Stimulated activated CD4-positive, alpha-beta T cell treated with anti-CD3 and anti-CD28 coated beads, Interleukin-12 subunit alpha, Interleukin-12 subunit beta, amount 100 ng/mL, for 24 hours (primary cell): ENCODE measurements at places on chromosomes 4 and X.

DNA sequence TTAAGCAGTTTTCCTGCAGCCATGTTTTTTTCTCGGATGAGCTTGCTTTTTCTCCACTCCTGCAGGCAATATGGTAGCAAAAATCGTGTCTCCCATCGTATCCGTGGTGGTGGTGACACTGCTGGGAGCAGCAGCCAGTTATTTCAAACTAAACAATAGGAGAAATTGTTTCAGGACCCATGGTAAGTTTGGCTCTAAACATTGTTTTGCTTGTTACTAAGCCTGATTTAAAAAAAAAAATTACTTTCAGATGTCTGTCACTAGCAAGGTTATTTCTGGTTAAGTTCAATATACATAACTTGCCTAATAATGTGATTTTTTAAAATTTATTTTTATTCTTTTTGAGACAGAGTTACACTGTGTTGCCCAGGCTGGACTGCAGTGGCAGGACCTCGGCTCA is 17.5 kb upstream of the GYG2 start:
- no peak for DNase-seq

- no peak for DNase-seq
Observed at GRCh38 chr4:148288448-148288847, 153.8 kb downstream of the NR3C2 start.

GRCh38 chrX:20620306-20620705 is 353.6 kb upstream of the RPS6KA3 start:
- no peak for DNase-seq

GRCh38 chr4:55830048-55830447 is 10.5 kb downstream of the EXOC1L start:
- DNase-seq = no peak

GRCh38 chr4:139315221-139315675 is 13.0 kb upstream of the NDUFC1 start:
- no peak for DNase-seq

GRCh38 chrX:151962034-151962433 is 12.4 kb downstream of the GABRE start:
- no peak for DNase-seq

- DNase-seq = no peak
Observed at GRCh38 chr4:109078724-109079123, 223.7 kb downstream of the COL25A1 start.

- DNase-seq = no peak
Observed at GRCh38 chrX:15973299-15973698, 118.7 kb upstream of the AP1S2 start.

- DNase-seq = no peak
Observed at GRCh38 chr4:150007512-150007911, 70.7 kb upstream of the DCLK2 start.

- no peak for DNase-seq
Observed at GRCh38 chrX:6954836-6955235, 192.7 kb upstream of the STS start.

- DNase-seq = no peak
Observed at GRCh38 chr4:151738720-151739517, 21.9 kb downstream of the GATB start.

- DNase-seq = no peak
Observed at GRCh38 chrX:1394731-1395501, 3.0 kb upstream of the SLC25A6 start.

DNA sequence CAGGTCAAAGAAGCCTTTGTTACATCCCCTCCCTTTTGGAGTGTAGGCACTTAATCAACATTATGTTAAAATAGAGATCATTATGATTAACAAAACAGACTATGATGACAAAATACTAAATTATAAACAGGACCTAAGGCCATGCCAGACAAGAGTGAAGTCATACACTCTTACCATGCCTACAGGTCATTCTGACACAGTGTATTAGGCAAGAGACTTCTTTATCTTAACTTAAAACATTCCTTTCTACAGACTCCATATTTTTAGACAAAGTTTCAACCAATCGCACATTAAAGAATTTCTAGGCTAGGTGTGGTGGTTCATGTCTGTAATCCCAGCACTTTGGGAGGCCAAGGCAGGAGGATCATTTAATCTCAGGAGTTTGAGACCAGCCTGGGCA is 128.6 kb upstream of the SLC34A2 start:
- no peak for DNase-seq

GRCh38 chr4:94819371-94820168 is 61.8 kb downstream of the BMPR1B start:
- no peak for DNase-seq

DNA sequence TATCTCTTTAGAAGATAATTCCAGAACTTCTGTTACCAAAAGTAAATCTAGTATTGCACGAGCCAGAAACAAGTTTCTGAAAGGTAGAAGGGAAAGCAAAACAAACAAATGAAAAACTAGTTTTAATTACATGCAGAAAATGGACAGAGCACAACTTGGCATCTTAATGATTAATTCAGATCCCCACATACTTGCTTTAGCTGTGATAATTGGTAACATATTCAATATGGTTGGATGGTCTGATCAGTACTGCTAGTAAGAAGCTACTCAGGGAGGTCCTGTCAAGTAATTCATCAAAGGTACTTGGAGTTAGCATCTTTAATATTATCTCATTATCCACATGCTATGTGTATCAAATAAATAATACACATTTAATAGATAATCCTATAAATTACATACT is 204.3 kb downstream of the TRAM1L1 start:
- DNase-seq = no peak

DNA sequence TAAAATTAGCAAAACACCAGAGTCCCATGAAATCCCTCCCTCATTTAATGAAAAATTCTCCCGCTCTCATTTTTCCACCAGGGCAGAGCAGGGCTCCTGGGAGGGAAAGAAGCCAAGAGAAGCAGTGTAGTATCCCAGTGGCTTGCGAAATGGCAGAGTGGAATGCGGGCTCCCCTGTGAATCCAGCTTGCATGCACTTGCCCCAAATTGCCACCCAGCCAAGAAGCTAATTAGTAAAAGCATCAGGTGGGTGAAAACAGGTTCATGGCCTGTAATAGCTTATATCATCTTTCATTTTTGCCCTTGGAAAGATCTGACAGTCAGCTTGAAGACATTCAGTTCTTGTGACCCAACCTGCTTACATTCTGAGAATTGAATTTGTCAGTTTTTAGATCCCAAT is 10.1 kb downstream of the AMOT start:
- DNase-seq = no peak

DNA sequence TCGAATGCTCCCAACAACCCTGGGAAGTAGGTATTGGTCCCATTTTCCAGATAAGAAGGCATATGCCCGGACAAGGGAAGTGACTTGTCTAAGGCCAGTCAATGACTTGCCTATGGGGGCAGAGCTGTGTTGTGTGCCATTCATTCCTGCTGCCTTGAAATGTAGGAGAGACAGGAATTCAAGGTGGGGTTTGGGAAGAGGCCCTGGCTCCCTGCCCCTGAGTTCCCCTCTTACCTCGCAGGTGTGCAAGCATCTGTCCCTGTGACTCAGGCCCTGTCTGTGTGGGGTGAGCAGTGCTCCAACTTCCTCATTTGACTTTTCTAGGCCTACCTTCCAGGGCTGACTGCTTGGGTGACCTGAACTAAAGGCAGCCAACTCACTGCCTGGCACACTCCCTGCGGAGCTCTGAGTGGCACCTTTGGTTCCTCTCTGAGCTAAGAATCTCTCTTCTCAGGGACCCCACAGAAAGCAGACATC is 5.1 kb downstream of the EFNB1 start:
- DNase-seq = no peak

GRCh38 chr4:33296876-33297455 is 2576.8 kb downstream of the PCDH7 start:
- no peak for DNase-seq

- DNase-seq = no peak
Observed at GRCh38 chrX:17464194-17464593, 89.2 kb downstream of the NHS start.

GRCh38 chr4:81307991-81308390 is 93.0 kb upstream of the PRKG2 start:
- DNase-seq = no peak

GRCh38 chrX:94058728-94059382 is 384.8 kb downstream of the FAM133A start:
- DNase-seq = no peak

- no peak for DNase-seq
Observed at GRCh38 chr4:121964958-121965357, 13.1 kb upstream of the TRPC3 start.

GRCh38 chrX:37690119-37690518 is 4.5 kb downstream of the XK start:
- DNase-seq = no peak

GRCh38 chr4:185039508-185040273 is 21.4 kb downstream of the HELT start:
- no peak for DNase-seq

DNA sequence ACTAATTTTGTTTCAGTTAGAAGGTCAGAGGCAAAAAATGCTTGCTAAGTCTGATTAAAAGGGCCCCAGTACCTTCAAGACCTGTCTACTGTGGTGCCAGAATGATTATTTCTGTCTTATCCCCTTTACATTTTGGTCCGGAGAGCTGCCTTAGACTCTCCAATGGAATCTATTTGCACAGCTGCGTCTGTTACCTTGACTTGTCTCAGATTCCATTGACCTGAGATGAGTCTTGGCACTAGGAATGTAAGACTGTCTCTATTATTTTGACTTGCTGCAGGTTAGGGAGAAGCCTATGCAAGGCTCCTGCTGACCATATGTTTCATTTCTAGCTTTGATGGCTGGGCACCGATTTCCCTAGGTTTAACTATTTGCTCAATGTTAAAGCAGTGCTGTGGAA is 457.6 kb downstream of the KCTD8 start:
- DNase-seq = no peak

DNA sequence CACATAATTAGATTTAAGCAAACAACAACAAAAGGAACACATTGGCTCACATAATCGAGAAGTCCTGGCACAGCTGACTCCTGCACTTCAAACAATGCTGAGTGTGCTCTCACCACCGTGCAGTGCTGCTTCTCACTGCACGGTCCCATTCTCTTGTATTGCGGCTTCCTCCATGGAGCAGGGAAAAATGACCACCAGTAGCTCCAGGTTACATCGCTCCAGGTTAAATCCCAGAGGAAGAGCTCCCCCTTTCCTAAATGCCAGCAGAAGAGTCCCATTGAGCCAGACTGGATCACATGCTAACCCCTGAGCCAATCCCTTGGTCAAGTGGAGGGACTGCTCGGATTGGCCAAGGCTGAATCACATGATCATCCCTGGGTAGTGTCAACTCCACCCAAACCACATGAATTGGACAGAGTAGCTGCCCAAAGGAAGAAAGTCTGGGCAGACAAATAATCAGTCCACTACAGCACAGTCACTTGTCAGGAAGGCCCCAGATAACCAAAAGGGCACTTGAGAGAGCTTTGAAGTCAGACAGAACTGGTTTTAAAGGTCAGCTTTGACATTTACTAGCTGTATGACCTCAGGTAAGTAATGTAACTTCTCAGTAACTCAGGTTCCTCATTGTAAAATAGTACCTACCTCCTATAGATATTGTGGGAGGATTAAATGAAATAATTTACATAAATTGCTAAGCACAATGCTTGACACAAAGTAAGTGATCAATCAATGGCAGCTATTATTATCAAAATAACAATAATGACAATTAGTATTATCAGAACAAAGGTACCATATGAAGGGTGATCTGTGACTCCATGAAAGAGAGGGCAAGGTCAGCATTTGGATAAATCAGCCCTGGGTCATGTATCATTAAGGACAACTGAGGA is 14.3 kb downstream of the TEC start:
- DNase-seq = no peak

GRCh38 chr4:139666735-139667281 is 1.2 kb downstream of the MGST2 start:
- DNase-seq = no peak

- no peak for DNase-seq
Observed at GRCh38 chr4:118154649-118155048, 120.4 kb downstream of the NDST3 start.

- DNase-seq = no peak
Observed at GRCh38 chr4:8200302-8200975, 1.3 kb downstream of the SH3TC1 start.

DNA sequence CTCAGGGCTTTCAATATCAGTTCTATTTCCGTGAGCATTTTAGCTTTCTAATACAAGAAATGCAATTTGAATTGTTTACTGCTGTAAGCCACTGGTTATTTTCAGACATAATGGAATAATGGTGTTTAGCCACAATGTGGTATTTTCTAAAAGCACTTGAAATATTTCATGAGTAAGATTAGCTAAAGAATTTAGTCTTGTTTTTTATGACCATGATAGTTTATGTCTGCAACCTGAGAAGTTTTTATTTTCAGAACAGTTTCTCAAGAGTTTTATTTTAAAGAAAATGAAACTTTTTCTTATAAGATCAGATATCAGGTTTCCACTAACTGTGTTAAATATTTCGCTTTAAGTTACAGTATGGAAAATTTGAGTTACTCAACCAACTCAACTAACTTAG is 60.2 kb downstream of the SLIT2 start:
- DNase-seq = no peak

- no peak for DNase-seq
Observed at GRCh38 chr4:86970447-86971354, 35.9 kb downstream of the AFF1 start.

GRCh38 chr4:119118397-119118796 is 17.2 kb upstream of the MYOZ2 start:
- DNase-seq = no peak

GRCh38 chrX:154815274-154815818 is 10.1 kb upstream of the MPP1 start:
- no peak for DNase-seq

- DNase-seq = no peak
Observed at GRCh38 chr4:173991316-173991715, 292.2 kb downstream of the FBXO8 start.

- no peak for DNase-seq
Observed at GRCh38 chr4:48960988-48961635, 25.0 kb upstream of the CWH43 start.

GRCh38 chr4:21954916-21955315 is 6.3 kb upstream of the KCNIP4 start:
- no peak for DNase-seq

DNA sequence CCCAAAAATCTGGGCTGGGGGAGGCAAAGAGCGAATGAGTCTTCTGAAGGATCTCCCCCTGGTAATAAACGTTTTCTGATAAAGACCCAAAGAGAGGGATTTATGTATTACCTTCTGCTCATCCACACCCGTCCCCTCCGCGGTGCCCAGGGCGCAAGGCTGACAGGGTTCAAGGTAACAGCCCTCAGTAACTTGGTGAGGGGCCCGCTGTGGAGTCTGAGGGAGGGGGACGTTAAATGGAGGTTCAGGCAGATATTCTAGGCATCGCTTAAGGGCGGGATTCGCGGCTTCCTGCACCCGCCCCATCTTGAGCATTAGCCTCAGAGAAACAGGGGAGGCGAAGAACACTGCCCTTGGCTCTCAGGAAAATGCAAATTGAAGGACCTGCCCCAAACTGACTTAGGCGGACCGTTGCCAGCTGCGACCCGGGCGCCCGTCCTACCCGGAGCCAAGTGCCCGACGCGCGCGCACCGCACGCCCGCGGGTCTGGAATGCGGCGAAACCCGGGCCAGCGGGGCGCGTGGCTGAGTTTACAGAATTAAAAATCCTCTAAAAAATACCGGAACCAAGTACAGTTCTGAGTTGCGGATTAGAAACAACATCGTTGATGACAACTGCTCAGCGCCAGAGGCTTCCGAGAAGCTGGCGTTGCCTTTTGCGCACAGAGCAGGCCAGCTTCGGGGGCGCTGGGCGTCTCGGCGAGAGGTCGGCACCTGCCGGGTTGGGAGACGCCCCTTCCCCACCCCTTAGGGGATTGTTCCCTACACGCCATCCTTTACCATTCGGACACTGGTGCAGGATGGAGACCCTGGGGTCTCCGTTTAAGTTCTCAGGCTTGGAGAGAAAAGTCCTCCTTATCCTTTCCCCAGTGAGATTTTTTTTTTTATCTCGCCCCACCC is 2.8 kb downstream of the HELT start:
- DNase-seq = no peak
